NCI-H774 (cell line): ENCODE measurements at places on chromosomes 2 and 18.

DNA sequence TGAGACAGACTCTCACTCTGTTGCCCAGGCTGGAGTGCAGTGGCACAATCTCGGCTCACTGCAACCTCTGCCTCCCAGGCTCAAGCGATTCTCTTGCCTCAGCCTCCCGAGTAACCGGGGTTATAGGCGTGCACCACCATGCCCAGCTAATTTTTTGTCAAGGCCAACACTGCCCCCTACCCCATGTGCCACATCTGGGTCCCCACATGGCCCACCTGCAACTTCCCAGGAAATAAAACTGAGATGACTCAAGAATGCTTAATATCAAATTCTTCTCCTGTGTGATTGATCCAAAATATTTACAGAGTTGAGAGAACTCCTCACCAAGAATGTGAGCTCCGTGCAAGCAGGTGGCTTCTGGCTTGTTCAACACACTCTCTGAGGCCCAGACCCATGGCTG, 9.1 kb downstream of the AP1S3 start:
- no peak for DNase-seq

- DNase-seq: no peak
Measured at GRCh38 chr2:240467149-240467642, 31.7 kb downstream of the GPC1 start.

DNA sequence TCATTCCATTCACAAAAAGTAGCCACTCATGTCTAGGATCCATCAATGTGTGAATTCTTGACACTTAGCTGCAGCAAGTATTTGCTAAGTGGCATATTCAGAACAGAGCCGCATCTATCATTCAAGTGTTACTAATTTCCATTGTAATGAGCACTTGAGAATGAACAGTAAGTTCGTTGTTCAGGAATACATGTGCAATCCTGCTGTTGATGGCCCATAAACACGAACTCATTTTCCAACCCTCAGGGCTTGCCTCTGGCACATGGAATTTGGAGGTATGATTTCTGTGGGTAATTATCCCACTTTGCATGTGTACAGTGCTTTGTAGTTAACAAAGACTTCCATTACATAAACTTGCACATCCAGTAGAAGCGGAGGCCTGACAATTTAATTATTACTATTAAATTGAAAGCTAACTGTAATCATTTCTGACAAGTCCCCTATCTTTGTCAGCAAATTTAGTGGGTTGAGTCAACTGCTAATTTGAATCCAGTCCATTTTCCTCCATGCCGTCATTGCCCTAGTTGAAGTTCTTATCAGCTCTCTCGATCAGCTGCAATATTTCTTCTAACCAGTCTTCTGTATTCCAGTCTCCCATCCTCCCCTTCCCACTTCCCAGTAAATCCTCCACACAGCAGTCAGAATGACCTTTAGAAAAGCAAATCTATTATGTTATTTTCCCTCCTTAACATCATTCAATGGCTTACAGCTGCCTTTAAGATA, 116.0 kb upstream of the AQP4 start:
- no peak for DNase-seq

GRCh38 chr2:26033270-26033817, 540 bp upstream of the RAB10 start:
- DNase-seq: peak; percentile 89

- no peak for DNase-seq
Measured at GRCh38 chr2:140248623-140249022, 1468.4 kb upstream of the NXPH2 start.

GRCh38 chr2:233953087-233953801, 36.1 kb downstream of the TRPM8 start:
- DNase-seq: peak; percentile 84

GRCh38 chr2:29000481-29000880, 19.4 kb downstream of the TOGARAM2 start:
- DNase-seq: no peak

DNA sequence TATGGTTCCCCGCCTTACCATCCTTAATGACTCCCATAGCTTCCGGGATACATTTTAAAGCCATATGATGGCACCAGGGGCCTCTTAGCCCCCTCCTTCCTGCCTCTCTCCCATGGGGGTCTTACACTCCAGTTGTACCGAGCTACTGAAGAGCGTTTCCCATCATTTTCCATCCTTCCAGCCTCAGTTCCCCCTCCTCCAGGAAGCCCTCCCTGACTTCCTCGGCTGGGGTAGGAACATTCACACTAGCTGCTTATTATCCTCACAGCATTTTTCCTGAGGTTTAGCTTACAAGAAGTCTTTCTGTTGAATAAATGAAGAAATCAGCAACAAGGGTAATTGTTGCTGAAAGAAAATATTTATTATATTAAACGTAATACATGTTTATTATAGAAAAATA, 41.1 kb downstream of the LRRFIP1 start:
- DNase-seq: no peak

DNA sequence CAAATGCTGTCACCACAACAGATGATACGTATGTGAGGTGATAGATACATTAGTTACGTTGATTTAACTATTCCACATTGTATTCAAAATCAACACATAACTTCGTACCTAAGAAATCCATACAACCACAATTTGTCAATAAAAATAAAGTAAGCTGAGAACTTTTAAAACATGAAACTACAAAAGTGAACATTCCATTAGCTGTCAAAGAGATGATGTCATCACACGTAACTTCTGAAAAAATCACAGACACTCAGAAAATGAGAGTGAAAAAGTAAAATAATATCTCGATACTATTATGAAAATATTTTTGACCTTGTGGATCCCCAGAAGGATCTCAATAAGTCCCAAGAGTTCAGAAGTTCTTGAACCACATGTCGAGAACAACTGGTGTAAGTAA, 161.6 kb upstream of the GALNT13 start:
- DNase-seq: no peak

DNA sequence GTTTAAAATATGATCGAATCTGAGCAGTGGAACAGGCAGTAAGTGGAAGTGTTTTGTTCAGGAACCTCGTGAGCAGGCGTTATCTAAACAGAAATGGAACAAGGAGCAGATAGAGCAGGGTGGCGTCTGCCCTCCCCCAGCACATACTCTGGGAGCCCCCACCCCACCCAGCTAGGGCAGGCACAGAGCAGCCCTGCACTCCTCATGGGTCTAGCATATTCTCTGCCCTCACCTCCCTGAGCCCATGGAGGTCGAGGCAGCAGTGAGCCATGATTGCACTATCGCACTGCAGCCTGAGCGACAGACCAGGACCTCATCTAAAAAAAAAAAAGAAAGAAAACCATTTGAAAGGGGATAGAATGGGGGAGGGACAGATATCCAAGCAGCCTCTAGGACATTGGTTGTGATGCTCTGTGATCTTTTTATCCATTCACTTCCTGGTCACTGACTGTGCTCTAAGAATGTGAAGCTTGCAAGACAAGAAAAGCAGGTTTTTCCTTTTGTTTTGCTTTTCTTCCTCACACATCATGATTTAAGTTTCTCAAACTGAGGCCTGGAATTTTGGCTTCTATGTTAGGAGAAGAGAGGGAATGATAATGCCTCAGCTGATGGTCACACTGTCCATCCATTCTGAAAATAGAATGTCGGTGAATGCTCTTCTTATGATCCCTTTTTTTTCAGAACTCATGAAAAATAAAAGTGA, 3.1 kb downstream of the MLPH start:
- DNase-seq: no peak

DNA sequence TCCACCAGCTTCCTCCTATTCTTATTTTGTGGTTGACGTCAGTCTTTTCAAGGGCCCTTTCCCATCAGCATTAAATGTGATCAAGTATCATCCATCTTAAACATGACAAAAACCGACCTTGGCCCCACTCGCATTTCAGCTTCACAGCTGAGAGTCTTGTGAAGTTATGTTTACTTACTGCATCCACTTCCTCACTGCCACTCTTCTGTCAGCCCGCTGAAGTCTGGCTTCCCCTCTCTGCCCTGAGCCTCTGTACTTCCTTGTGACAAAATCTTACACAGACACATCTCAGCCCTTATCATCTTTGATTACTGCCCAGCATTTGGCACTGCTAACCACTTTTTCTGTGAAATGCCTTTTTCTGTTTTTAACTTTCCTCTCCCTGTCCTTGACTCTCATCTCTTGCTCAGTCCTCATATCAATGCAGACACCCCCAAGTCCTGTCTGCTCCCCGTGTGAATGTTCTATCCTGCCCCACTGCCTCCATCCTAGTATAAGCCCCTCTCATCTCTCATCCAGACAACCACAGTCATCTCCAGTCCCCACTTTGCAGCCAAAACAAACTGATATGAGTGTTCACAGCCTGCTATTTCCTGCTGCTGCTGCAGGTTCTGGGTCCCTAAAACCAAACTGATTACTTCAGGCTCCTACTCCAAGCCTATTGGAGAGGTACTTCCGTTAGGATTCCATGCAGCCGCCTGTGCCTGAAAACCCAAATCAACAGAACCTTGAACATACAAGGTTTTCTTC, 31.4 kb downstream of the FOSL2 start:
- no peak for DNase-seq

GRCh38 chr2:64828261-64828660, 160.9 kb upstream of the SLC1A4 start:
- DNase-seq: no peak

GRCh38 chr18:9413576-9413975, 61.7 kb upstream of the RALBP1 start:
- no peak for DNase-seq

DNA sequence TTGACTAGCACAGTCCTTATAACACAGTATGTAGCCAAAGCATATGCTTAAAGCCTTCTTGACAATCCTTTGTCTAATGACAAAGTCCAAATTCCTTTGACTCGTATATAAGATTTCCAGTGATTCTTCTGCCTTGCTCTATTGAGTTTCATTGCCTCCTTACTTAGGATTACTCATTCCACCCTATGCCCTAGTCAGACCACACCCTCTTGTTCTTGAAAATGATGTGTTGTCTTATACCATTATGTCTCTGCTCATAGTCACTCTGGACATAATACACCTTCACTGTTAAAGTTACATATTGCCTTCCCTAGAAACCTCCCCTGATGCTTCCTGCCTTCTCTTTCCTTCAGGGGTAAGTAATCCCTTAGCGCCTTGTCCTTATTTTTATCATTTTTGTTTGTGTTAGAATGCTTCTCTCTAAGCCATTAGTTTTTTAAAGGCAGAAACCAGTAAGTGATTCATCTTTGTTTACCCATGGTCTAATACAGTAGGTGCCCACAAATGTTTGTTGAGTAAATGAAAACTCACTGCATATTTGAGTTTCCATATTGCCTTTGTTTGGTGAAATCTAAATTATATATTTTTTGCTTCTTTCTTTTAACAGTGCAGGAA, 19.3 kb downstream of the GPD2 start:
- DNase-seq: no peak

- no peak for DNase-seq
Measured at GRCh38 chr2:233819884-233820773, 34.2 kb downstream of the HJURP start.

DNA sequence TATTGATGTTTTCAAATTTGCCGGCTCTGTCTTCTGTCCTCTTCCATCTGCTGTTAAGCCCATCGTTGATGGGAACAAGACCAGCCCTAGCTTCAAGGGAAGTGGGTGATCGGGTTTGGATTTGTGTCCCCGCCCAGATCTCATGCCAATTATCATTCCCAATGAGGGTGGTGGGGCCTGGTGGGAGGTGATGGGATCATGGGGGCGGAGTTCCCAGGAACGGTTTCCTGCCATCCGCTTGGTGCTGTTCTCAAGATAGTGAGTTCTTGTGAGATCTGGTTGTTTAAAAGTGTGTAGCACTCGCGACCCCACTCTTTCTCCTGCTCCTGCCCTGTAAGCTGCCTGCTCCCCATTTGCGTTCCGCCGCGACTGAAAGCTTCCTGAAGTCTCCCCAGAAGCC, 9.5 kb downstream of the ASB18 start:
- DNase-seq: no peak

DNA sequence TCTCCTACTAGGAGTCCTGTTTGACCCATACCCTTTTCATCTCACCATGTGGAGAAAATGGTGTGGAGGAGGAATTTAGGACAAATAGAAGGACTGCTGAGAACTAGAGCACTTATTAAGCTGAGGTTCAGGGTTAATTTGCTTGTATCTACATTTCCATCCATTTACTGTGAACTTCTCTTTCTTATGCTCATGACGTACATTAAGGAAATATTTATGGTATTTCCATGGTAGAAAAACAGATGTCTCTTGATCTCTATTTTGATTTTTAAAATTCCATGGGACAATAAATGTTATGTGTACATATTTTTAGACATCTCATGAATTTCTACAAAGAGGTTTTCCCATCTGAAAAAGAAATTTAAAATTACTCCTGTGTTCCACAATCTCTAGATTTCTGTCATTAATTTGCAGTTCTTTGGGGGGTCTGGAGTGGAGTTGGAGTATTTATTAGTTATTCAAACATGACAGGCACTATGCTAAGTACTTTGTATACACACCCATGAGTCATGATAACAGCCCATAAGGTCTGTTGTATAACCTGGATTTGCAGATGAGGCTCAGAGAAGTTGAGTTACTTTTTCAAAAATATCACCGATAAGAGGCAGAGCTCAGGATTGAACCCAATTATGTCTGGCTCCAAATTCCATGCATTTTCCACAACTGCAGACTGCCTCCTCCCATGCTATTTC, 112.6 kb downstream of the COPS8 start:
- DNase-seq: no peak

GRCh38 chr2:628651-629050, 48.6 kb downstream of the TMEM18 start:
- no peak for DNase-seq

DNA sequence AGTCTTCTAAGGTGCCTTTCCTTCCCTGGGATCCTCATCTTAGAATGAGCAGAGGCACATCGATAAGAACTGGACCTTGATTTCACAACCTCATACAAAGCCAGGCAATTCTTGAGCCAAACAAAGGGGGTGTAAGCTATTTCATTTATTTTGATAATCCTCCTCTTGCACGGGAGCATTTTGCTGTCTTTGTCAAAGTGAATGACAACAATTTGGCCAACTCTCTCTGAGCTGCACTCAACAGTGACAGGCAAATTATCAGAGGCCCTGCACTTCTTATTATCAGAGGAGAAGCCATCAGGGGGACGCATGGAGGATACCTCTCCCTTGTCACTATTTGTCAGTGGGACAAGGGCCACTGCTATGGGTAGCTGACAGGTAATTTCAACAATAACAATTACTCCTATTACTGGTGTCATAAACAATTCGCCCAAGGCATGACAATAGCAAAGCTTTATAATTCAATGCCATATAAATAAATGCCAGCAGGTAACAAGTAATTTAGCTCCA, 260.4 kb downstream of the MEIS1 start:
- DNase-seq: no peak

- DNase-seq: no peak
Measured at GRCh38 chr2:205848601-205849000, 166.3 kb downstream of the NRP2 start.

GRCh38 chr2:120863661-120864320, 128.1 kb downstream of the GLI2 start:
- no peak for DNase-seq

- no peak for DNase-seq
Measured at GRCh38 chr2:64939332-64939917, 49.8 kb upstream of the SLC1A4 start.
